NCI-H1417 (cell line): ENCODE measurements at places on chromosomes 5 and 9.

DNA sequence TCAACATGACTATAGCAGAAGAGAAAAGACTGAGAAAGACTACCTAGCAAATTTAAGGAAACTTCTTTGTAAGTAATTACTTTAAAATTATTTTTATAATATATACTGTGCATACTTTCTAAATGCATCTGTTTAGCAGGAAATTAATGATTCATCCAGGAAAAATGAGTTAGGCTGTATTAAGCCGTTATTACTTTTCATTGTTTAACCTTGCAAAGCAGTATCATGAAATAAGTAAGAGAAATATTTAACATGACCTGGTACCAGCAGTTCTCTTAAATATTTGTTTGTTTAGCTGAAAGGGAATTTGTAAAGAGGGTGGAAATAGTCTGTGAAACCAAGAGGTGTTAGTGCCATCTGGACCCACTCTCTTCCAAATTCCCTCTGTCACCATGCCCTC, 175.0 kb downstream of the GNAQ start:
- no peak for DNase-seq

GRCh38 chr9:126647585-126648411, 34.1 kb downstream of the LMX1B start:
- peak; percentile 58 for DNase-seq

DNA sequence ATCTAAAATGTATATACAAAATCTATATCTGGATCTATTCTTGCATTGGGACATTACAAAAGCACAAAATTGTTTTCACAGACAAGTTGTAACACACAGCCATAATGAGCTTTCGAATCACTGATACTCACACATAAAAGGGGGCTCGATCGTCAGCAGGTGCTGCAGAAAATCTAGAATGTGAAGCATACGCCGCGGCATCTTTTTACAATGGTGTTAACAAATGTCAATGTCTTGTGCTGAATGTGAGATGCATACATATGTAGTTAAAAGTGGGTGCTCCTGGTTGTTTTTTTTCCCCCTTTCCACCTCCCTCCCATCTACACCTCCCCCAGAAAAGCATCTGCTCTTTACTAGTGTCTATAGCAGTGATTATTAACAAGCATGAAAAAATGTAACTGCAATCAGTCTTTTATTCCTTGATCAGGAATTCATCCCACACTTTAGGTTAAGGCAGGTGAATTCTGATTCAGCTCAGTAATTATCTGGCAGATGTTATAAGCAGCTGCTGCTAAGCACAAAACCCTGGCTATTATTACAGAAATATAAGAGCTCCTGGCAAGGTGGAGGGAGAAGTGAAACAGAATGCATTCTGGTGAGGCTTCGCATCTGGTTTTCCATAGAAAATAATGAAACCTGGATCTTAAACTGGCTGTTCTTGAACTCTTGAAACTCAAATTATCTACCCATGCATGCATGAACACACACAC, 114.1 kb downstream of the MPDZ start:
- DNase-seq = peak; percentile 62

GRCh38 chr5:125398466-125398865, 652.0 kb upstream of the ZNF608 start:
- no peak for DNase-seq

GRCh38 chr5:95841914-95842812, 19.6 kb upstream of the GLRX start:
- no peak for DNase-seq

GRCh38 chr9:2486988-2487387, 134.6 kb upstream of the VLDLR start:
- no peak for DNase-seq

- DNase-seq = peak; percentile 72
Measured at GRCh38 chr9:109022873-109023272, 9.6 kb upstream of the CTNNAL1 start.

- DNase-seq = no peak
Measured at GRCh38 chr5:117776977-117777376, 1202.4 kb upstream of the SEMA6A start.

DNA sequence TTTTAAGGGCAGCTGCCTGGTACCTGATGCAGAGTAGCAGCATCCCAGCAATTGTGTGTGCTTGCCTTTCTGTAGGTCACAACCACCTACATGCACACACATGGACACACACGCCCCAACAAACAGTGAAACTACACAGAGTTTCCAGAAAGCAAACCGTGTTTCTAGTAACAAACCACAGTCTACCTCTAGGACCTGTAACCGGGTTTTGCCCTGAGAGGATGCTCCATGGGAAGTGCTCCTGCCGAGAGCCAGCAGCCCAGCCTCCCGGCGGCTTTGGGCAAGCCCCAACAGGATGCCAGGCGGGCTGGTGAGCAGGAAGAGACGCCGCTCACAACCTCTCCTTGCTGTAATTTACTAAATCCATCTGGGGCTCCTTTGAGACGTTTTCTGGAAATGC, 4.1 kb upstream of the TCF7 start:
- DNase-seq = peak; percentile 5

DNA sequence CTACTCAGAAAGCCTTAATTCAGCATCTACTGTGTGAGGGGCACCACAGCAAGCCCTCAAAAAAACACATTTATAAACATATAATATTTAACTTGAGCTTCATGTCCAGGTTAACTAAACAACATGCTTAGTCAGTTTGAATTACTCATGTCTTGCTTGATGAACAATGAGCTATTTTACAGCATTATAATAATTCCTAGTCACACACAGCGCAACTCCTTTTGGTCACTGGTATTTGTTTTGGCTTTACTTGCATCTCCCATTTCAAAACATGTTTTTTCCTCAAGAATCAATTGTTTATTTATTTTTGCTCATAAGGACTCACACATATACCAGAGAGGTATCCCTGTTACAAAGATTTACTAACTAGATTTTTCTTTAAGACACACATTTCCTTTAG, 616.7 kb upstream of the DAB2 start:
- no peak for DNase-seq

GRCh38 chr9:93141771-93142483, 7.9 kb upstream of the NINJ1 start:
- no peak for DNase-seq

- DNase-seq = no peak
Measured at GRCh38 chr9:21037278-21037677, 5.8 kb upstream of the HACD4 start.

- no peak for DNase-seq
Measured at GRCh38 chr9:138101444-138102234, 224.1 kb downstream of the CACNA1B start.

GRCh38 chr5:177314376-177315342, 3.0 kb upstream of the MXD3 start:
- no peak for DNase-seq

GRCh38 chr5:143791848-143792731, 19.9 kb upstream of the HMHB1 start:
- DNase-seq = no peak

- no peak for DNase-seq
Measured at GRCh38 chr9:76845254-76845653, 60.7 kb downstream of the PRUNE2 start.

- no peak for DNase-seq
Measured at GRCh38 chr9:16915126-16915831, 44.8 kb upstream of the BNC2 start.

- no peak for DNase-seq
Measured at GRCh38 chr9:38091310-38092199, 22.5 kb upstream of the SHB start.

- DNase-seq = no peak
Measured at GRCh38 chr9:18359335-18359734, 114.6 kb upstream of the ADAMTSL1 start.

DNA sequence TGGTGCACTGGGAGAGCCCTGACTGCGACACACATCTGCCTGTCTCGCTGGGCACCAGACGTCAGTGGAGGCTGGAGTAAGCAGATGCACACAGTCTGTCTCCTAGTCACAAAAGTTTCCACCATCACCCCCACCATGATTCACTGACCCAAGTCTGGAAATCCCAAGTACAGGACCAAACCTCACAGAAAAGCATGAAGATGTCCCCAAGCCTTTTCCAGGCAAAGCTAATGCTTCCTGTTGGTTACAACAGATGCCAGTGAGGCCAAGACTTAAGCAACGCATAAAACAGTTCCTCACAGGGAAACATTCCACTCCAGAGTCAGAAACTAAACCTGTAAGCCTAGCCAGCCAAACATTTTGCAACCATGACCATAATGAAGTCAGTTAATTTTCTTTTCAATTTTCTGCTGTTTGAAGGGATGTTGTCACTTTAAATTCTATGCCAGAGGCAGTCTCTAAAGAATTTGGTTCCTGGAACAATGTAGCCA, 259.3 kb upstream of the SLC30A5 start:
- no peak for DNase-seq

DNA sequence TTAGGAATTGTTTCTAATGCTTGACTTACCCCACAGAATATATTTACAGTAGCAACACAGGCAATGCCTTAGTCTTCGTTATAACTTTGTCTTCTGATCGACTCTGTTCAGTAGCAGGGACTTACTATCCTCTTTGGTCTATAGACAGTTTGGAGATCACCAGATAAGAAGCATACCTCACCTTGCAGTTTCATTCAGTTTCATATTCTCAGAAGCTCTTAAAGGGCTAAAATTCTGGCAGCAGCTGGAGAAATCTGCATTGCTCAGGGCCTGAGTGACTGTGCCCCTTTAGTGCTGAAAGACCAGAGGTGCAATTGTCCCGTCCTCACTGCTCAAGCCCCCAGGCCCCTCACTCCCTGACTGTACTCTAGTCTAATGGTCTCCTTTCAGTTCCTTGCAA, 26.0 kb downstream of the ZBTB43 start:
- no peak for DNase-seq

DNA sequence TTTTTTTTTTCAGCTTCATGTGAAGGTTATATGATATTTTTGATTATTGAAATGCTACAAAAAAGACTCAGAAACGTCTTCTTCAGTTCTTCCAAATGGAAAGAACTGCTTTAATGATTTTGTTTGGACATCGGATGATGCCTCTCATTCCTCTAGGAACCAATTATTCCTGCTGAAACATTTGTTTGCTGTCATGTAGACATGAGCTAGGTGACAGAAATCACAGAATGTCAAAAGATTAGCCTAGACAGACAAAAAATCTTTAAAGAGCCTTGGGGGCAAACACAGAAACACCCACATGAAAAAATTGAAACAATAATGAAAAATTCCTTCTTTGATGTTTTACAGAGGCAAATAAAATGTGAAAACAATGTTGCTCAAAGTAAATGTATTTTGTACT, 244.2 kb upstream of the EDIL3 start:
- no peak for DNase-seq

GRCh38 chr9:935348-935965, 41.0 kb upstream of the DMRT3 start:
- peak; percentile 73 for DNase-seq

- no peak for DNase-seq
Measured at GRCh38 chr5:41747708-41748107, 122.5 kb downstream of the OXCT1 start.

DNA sequence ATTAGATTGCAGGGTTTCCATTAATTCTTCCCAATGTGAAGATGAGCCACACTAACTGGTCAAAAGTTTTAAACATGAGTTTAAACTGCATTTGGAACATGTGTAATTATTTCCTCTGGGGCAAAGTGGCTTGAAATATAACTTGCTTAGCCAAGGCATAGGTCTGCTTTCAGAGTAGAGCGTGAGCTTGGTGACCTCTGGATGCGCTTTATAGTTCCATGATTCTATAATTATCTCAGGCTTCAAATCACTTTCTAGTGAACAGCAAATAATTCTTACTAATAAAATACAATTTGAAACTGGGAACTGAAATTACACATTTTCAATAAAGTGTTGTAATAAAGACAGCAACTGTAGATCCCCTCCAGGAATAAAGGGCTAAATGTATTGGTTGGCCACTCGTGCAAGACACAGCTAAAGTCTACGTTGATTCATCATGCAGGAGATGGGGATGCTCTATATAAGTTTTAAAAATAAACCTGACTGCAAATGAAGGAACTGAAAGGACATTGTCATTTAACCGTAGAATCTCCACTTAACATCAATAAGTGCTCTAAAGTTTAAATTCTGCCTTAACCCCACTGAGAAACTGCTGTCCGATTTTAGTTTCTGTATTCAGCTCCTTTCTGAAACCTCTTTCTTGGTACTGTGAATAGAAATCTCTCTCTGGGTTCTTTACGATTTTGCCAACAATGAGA, 460.0 kb downstream of the PSAT1 start:
- DNase-seq = no peak

- DNase-seq = no peak
Measured at GRCh38 chr9:32991897-32992594, 9.4 kb downstream of the APTX start.

DNA sequence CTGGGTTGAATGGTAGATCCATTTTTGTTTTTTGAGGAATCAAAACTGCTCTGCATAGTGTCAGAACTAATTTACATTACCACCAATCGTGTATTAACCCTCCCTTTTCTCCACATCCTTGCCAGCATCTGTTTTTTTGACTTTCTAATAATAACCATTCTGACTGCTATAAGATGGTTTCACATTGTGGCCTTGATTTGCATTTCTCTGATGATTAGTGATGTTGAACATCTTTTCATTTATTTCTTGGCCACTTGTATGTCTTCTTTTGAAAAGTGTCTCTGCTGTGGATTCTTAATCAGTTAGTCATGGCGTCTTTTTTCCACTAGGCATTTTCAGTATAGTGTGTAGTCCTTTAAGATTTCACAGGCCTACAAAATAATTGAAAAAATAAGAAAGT, 2144.3 kb upstream of the C9orf72 start:
- DNase-seq = no peak

DNA sequence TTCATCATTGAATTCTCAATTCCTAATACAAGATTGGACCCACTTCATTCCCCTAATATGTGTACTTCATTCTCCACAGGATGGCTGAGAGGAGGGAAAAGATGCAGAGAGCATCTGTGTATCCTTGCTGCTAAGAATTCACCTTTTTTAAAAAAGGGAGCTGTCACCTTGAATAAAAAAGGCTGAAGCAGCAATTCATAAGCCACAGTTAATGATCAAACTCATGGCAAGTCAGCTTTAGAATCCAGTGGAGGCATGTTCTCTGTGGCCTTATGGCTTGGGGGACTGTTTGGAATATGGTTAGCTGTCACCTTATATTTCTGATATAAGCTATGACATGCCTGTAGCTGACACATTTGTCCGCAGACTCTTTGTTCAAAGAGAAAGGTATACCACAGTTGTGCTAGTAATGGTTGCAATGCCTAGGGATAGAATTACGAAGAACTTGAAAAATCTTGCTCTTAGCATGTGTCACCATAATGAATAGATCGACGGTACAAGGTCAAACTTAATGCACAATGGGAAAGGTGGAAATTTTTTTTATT, 256.8 kb upstream of the TNC start:
- no peak for DNase-seq

DNA sequence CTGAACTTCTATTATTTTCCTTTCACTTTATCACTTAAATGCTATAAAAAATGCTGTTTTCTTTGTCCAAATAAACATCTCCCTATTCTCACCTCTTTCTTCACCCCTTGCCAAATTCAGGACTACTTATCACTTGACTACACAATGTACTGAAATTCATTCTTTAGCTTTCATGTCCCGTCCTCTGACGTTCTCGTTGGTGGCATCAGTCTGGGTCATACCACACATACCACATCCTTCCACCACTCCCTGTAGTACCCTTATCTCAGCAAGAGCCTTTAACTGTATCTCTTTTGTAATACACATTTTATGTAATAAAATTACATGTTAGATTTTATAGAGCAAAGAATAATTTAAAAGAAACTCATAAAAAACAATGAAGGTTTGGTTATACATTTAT, 231.1 kb upstream of the PAPPA start:
- DNase-seq = no peak

GRCh38 chr5:164237486-164237885, 732.1 kb downstream of the MAT2B start:
- no peak for DNase-seq

- no peak for DNase-seq
Measured at GRCh38 chr5:180785794-180786221, 16.8 kb downstream of the MGAT1 start.

- no peak for DNase-seq
Measured at GRCh38 chr5:133274597-133274935, 222.8 kb downstream of the HSPA4 start.
